ENCODE measurements at places on chromosomes 13 and 19.

GRCh38 chr13:111657013-111657412 lies 336.6 kb downstream of the TEX29 start:
- no peak for DNase-seq

- DNase-seq = no peak
Measured at GRCh38 chr19:1177322-1178114, 3.5 kb upstream of the SBNO2 start.

DNA sequence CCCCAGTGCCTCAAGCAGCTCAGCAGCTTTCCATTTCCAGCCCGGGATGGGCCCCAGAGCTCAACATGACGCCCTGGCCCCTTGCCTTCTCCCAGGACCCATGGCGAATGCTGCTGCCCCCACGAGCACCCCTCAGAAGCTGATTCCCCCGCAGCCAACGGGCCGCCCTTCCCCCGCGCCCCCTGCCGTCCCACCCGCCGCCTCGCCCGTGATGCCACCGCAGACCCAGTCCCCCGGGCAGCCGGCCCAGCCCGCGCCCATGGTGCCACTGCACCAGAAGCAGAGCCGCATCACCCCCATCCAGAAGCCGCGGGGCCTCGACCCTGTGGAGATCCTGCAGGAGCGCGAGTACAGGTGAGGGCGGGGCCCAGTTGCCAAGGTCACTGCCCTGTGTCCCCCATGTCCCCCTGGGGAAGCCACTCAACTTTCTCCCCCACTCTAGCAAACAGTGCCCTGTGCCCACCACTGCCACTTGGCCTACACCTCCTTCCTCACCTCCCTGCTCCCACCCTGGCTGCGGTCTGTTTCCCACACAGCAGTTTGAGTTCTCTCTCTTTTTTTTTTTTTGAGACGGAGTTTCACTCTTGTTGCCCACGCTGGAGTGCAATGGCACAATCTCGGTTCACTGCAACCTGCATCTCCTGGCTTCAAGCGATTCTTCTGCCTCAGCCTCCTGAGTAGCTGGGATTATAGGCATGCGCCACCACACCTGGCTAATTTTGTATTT lies 26.9 kb downstream of the SMARCA4 start:
- no peak for DNase-seq

- DNase-seq = no peak
Measured at GRCh38 chr13:24997367-24997967, 98.5 kb upstream of the PABPC3 start.

GRCh38 chr19:15304140-15304705 lies 28.1 kb downstream of the BRD4 start:
- DNase-seq = peak; percentile 46

DNA sequence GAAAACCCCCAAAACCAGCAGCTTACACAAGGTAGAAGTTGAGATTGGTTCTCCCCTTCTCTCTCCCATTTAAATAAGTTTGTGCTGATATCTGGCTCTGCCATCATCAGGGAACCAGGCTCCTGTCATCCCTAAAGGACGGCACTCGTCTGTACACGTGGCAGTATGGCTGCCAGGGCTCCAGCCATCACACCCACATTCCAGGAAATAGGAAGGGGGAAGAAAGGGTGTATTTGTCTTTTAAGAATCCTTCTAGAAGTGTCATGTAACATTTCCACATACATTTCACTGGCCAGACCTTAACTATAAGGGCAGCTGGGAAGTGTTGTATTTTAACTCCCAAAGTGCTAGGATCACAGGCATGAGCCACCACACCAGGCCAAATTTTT lies 10.1 kb downstream of the SPC24 start:
- no peak for DNase-seq

- no peak for DNase-seq
Measured at GRCh38 chr13:56864451-56864850, 276.3 kb upstream of the PRR20A start.

DNA sequence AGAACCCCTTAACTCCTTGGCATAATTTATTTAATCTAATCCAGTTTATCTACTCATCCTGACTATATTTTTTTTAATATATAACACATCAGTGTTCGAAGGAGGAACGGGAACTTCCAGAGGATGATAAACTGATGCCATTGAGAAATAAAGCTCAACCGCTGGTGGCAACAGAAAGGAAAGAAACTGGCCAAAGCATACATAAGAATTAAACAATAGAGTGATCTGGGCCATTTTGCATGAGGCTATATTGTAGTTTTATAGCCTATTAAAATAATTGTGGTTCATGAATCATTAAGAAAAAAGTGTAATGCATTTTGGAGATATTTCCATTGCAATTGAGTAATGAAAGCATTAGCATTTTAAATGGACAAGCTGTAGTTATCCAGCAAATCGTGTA lies 94.2 kb downstream of the FRY start:
- DNase-seq = no peak

- DNase-seq = no peak
Measured at GRCh38 chr13:95564091-95564490, 11.6 kb downstream of the CLDN10 start.

- peak; percentile 21 for DNase-seq
Measured at GRCh38 chr13:45695198-45695730, 6.9 kb upstream of the CBY2 start.

DNA sequence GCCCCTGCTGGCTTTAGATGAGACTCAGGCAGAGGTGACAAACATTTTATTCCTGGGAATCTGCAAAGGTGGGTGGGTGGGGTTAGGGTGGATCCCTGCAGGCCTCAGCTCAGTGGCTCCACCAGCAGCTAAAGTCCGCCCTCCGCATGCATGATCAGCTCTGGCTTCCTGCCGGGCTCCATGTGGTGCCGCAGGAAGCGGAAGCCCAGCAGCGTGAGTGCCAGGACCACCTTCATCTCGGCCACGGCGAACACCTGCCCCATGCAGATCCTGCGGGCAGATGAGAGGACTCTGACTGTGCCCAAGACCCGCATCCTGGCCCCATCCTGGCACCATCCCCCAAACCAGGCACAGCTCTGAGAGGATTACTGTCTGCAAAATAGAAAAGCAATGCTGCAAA lies 26.3 kb downstream of the CYP4F2 start:
- DNase-seq = no peak

DNA sequence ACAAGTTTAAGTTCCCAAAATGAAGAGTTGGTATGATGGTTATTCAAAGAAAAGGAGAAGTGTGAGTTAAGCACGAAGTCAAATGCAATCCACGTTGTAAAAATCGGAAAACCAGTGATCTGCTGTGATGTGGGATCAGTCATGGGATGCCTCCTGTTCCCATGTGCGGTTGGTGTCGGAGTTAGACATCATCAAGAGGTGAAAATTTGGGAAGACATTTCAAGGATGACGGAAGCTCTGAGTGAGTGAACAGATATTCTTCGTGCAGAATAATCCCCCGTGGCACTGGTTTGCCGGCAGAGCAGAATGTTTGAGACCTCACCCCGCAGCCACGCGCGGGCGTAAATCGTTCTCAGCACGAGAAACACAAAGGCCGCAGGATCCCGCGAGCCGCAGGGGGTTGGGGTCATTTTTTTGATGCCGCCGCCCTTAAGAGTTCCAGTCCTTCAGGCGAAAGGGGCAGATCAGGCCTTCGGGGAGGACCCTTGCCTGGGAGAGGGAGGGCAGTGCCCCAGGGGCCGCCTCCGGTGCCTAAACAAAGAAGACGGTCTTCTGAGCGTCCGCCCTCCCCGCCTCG lies 13.7 kb upstream of the SOX1 start:
- no peak for DNase-seq

All from stimulated activated CD4-positive, alpha-beta T cell treated with anti-CD3 and anti-CD28 coated beads, Interleukin-2, amount 100 ng/mL, for 24 hours (primary cell).